ENCODE measurements at places on chromosomes 3 and 15. TPM values are rescaled to one million over a fixed set of nuclear protein-coding genes. Genes with fewer than 3 reads are reported as not detected.

The ZDHHC19 gene
- not detected for total RNA-seq

The EFL1 gene
- 30.3 TPM for total RNA-seq

The MB21D2 gene
- total RNA-seq: 13.4 TPM

GRCh38 chr3:141336672-141337522 is 31.4 kb upstream of the ZBTB38 start:
- DNase-seq: no peak
- peaks cover 29% of the 10 kb centered on the region for H3K4me1 ChIP-seq
- H3K27ac ChIP-seq: peak overlapping the region; percentile 93

GRCh38 chr3:13650210-13651056 is 101.5 kb downstream of the FBLN2 start:
- no peak overlapping the region for H3K4me3 ChIP-seq
- H3K36me3 ChIP-seq: no peaks in the 10 kb centered on the region
- peak overlapping the region; percentile 88 for H3K27ac ChIP-seq
- H3K27me3 ChIP-seq: peaks cover 51% of the 10 kb centered on the region
